GM06990 (cell line): ENCODE measurements at places on chromosomes 5 and 9.
A peak's percentile ranks its signal among the peaks of the same experiment; 100 is the strongest.

- peak; percentile 66 for DNase-seq
Measured at GRCh38 chr5:127029581-127030258, 638 bp downstream of the MARCHF3 start.

DNA sequence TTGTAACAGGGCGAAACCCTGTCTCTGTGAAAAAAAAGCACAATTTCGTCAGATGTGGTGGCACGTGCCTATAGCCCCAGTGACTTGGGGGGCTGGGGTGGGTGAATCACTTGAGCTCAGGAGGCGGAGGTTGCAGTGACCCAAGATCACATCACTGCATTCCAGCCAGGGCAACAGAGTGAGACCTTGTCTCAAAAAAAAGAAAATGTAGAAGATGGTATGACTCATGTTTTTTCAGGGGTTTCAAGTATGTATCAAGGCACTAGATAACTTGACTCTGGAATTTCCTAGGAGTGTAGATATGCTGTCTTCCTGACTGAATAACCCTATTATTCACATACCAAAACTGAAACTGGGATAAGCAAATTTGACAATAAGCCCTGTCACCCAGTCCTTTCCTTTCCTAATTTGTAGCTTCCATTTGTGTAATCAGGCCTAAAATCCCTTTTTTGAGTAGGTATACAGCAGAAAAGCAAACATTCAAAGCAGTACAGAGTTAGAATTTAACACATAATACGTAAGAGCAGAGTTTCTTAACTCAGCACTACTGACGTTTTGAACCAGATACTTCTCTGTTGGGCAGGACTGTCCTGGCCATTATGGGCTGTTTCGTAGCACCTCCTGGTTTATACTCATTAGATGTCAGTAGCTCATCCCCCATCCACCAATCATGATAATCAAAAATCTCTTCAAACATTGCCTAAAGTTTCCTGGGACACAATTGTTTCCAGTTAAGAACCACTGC is 17.3 kb upstream of the ANKRD18B start:
- DNase-seq: no peak

- DNase-seq: no peak
Measured at GRCh38 chr9:19149230-19149629, 21.9 kb upstream of the PLIN2 start.

DNA sequence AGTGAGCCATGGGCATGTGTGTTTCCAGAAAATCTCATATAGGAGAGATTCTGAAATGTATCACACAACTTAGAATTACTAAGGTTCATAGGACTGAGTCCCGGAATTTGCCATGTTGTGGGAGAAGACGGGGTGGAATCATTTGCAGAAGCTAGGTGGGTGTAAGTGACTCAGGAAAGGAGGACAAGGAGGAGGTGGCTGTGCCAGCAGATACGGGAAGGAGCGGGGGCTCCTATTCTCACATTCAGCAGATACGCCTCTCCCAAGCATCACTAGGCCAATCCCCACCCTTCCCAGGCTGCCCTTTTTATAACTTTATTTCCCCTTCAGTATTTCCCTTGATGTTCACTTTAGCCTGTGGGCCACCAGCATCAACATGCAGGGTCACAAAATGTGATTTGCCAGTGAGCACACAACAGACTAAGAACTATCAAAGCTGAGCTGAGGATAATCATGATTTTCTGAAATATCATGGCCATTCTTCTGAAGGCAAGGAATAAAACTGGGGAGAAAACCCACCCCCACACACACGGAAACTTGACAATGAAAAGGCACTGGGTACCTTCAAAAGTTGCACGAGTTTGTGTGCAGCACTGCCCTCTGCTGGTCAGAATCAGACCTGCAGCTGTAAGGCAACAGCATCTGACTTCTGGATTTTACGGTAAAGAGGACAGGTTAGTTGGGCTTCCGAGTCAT is 133.2 kb downstream of the MTX3 start:
- DNase-seq: no peak

GRCh38 chr5:131212471-131213021 is 41.8 kb downstream of the LYRM7 start:
- peak; percentile 73 for DNase-seq

DNA sequence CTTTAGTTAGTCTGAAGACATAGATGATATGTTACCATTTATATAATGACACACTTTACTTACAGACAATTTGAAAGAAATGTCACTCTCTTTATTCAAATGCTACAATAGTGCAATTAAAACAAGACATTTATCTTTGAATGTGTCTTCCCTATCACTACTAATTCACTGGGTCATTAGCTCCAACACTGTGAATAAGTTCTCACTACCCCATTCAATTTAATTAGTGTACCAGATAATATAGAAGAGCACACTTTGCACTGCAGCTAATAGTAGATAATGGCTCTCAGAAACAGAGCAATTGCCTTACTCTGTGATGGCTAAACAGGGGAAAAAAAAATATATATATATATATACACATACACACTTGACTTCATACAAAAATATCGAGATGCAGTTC is 497.0 kb downstream of the DTWD2 start:
- no peak for DNase-seq

DNA sequence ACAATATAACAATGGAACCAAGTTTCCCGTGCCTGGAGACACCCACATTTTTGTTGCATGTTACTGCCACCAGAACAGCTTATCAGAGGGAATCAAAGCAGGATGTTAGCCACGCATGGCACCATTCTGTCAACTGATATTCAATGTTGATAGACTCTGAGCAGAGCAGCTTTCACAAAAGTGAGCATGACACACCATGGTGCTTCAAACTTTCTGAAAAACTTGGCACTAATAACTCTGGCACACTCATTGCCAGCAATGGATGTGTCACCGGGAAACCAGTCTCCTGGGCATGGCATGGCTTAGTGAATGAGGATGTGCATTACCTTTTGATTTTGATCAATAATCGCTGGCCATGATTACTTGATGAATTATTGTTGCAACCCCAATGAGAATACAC is 19.7 kb downstream of the NIPSNAP3B start:
- no peak for DNase-seq

DNA sequence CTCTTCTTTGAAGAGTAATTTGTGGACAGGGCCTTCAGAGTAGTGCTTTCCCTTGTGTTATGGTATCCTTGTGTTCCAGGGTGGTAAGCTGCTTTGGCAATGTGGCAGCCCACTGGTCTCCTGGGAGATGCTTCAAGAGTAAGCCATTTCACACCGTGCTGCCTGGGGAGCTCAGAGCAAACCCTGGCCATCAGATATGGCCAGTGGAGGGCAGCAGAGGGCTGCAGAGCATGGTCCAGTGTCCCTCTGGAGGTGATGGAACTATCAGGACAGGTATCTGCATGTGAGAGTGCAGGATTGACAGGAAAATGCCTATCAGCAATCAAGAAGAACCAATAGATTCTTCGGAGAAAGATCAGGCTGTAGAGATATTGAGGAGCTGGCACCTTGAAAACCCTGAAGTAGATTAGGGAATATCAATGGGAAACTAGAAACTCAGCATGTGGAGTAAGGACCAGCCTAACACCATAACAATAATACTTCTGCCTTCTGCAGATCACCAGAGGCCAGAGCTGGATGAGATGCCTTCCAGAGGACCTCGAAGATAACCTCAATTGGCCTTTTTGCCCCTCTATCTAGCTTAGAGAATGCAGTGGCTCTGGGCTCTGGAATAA is 90.8 kb downstream of the PLPPR1 start:
- DNase-seq: no peak

DNA sequence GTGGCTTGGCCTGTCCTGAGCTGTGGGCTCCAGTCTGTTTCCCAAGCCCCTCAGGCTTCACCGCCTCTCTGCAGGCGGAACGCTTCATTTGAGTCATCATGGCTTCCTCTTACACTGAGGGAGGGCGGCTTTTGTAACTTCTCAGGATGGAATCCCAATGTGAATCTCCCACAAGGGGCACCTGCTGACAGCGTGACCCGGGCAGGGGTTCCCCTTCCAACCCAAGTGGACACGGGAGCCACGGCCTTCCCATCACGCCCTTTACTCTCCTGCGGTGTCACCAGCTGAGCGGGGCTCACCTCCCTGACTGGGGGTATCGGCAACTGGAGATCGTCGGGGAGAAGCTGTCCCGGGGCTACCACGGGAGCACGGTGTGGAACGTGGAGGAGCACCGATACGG is 12.5 kb downstream of the UCK1 start:
- DNase-seq: no peak

GRCh38 chr5:55480781-55481180 is 54.0 kb downstream of the PLPP1 start:
- DNase-seq: no peak

DNA sequence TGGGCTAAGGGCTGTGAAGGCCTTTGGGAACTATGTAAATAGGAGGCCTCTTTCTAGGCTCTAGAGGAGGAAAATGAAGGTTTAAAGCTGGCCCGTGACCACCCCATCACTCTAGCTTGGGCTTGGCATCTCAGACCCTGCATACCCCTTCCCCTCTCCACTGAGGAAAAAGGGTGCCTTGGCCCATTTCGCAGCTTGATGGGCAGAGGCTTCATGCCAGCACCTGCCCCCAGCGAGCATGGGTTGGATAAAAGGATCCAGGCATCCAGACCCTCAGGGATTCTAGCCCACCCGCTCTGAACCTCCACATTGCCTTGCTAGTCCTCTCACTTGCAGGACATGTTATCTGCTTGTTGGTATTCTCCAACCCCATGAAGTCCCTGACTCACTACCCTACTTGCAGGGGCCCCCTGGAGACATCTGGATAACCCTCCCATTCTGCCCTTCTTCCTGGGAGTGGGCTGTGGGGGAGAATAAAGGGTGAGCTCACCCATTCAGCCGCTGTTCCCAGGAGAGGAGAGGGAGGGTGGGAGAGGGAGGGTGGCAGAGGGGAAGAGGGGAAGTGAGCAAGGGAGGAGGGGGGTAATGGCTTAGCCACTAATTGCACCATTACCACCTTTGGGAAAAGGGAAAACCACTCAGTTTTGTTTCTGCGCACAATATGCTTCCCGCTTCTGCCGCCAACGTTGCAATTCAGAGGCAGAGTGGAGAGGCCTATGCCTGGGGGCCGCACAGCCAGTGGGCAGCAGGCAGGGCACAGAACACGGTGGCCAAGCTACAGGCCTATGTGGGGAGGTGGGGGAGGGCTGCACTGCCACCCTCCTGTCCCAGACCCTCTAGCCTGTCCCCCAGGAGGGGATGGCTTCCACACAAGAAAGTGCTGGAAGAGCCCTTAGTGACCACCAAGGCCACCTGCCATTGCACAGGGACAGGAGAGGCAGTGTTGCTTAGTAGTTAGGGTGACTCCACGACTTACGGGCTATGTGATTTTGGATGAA is 2.1 kb upstream of the CAMK2A start:
- DNase-seq: no peak

DNA sequence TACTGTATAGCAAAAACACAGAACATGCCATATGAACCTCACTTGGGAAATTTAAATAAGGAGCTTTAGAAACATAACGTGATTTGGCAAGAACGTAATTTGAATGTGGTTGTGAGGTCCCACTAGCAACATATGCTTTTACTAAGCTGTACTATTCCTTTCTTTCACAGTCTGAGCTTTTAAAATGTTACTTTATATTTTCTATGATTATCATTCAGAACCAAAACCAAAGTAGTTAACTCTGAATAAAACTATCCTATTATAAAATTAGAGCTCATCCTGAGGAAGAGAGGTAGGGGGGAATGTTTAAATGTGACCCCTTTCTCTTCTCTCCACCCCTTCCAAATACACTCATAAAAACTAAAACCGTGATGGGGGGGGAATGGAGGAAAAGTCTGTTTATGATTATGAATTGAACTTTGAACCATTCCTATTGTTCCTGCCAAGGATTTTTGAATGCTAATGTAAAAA is 435.7 kb downstream of the NFIB start:
- DNase-seq: no peak

DNA sequence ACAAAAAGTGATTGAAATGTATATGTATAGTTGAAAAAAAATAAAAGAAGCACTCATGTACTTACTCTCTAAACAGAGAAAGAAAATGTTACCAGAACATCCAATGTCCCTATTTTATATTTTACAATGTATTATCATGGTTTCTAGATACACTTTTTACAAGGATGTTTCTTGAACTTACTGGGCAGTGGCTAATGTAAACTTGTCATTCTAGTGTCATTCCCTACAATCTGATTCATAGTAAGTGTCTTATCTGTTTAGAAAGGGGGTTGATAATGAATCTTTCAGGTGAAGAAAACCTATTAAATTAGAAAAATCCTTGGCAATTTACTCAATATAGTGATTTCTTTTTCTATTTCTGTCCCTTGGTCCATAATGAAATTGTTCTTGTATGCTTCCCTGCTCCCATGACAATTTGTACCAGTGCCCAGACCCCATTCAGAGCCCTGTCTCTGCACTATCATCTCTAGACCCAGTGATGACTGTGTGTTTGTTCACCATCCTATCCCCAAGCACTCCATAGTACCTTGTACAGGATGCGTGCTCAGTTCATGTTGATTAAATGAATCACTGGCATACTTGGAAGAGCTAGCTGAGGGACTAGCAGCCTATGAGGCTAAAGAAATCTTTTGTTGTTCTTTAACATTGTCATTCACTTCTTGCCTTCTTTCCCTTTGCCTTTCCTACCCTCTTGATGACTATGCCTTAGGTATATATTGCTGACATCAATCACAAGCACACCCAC is 101.2 kb downstream of the HMHB1 start:
- DNase-seq: no peak

- no peak for DNase-seq
Measured at GRCh38 chr9:129801504-129801903, 1.5 kb upstream of the TOR1B start.

DNA sequence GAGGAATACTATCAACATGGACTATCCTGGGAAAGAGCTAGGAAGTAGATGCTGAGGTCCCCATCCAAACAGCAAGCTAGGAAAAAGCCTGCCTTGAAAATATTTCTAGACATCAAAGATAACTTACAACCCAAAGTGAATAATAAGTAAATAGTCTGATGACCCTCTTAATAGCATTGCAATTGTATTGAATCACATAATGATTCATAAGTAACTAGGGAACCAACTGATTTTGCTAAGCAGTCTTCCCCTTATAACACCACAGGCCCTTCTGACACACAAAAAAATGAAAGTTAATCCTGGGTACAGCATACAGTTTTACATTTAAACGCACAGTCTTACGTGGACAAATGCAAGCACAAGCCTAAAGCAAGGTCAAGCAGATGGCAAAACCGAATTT is 199.3 kb downstream of the RFK start:
- DNase-seq: no peak

- no peak for DNase-seq
Measured at GRCh38 chr9:131609099-131609830, 63.9 kb downstream of the PRRT1B start.

- no peak for DNase-seq
Measured at GRCh38 chr5:92504346-92504745, 1076.7 kb downstream of the NR2F1-AS1 start.

- no peak for DNase-seq
Measured at GRCh38 chr5:162916368-162916767, 521.0 kb upstream of the CCNG1 start.
